ENCODE measurements at places on chromosomes 13 and 19. TPM values are rescaled to one million over a fixed set of nuclear protein-coding genes. Genes with fewer than 3 reads are reported as not detected.

ATP8B3 gene
- total RNA-seq, result 1.5 TPM

GRCh38 chr19:45254044-45254531 is 3.0 kb downstream of the MARK4 start:
- peaks cover 21% of the 10 kb centered on the region for H3K4me1 ChIP-seq
- H3K27ac ChIP-seq, result no peak overlapping the region
- no peaks in the 10 kb centered on the region for H3K36me3 ChIP-seq
- DNase-seq, result no peak
- H3K4me3 ChIP-seq, result peak overlapping the region; percentile 89

DNA sequence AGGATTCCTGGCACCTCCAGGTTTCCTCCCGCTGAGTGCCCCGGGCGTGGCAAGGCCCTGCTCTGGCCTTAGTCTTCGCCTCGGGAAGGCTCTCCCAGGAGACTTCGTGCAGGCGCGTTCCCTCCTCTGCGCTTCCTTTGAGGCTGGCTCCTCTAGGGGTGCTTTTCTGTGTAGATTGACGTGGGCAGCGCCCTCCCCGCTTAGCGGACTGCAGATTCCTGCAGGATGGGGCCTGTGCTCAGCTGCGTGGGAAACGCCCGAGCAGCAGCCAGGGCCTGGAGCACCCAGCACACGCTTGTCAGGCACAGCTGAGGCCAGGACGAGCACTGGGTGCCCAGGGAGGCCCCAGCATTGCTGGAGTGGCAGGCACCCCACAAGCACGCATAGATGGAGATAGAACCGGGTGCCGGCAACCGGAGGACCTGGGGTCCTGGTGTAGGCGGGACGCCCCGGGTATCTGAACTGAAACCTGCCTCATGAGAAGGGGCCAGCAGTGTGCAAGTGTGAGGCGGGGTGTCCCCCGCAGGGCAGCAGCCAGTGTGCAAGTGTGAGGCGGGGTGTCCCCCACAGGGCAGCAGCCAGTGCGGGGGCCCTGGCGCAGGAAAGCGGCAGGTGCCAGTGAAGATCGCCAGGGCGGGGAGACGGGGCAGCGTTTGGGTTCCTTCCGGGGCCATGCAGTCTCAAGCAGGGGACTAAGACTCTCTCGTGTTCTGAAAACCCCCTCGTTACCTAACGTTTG is 3.4 kb downstream of the NDUFS7 start:
- peaks cover 15% of the 10 kb centered on the region for H3K36me3 ChIP-seq
- peaks cover 11% of the 10 kb centered on the region for H3K27me3 ChIP-seq
- no peak overlapping the region for H3K4me3 ChIP-seq

DNA sequence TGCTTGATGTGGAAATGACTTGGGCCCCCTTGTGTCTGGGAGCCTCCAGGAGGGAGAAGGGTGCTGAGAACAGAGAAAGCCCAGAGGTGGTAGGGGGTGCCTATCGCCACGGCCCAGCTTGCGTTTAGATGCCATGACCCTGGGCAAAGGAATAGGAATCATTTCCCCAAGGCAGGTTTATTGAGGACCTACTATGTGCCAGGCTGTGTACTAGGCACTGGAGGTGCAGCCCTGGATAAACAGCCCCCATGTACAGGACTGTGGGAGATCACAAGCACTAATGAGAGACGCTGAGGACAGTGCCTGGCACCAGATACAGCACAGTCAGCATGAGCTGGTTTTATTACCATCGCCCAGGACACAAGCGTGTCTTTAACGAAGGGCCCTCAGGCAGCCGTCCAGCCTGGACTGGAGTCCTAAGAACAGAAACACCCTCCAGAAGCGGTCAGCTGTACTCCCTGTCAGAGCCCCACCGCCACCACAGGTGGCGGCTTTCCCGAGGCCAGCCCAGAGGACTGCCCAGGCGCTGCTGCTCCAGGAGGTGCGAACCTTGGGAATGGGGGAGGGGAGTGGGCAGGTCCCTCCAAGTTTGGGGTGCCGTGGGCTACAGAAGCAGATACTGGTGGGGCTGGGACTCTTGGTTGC is 4.6 kb downstream of the TMEM147 start:
- H3K27ac ChIP-seq, result no peak overlapping the region
- DNase-seq, result no peak
- peaks cover 15% of the 10 kb centered on the region for H3K27me3 ChIP-seq
- H3K4me1 ChIP-seq, result peaks cover 20% of the 10 kb centered on the region
- H3K4me3 ChIP-seq, result peak overlapping the region; percentile 49

Measured in neural crest cell (in vitro differentiated cells).